ENCODE measurements at places on chromosomes 2 and 18.

GRCh38 chr18:12928206-12928605, 19.6 kb upstream of the SEH1L start:
- no peak for DNase-seq

GRCh38 chr2:20588918-20589871, 61.7 kb downstream of the HS1BP3 start:
- DNase-seq, result no peak

GRCh38 chr2:73987109-73987947, 2.6 kb downstream of the TET3 start:
- DNase-seq, result peak; percentile 40

DNA sequence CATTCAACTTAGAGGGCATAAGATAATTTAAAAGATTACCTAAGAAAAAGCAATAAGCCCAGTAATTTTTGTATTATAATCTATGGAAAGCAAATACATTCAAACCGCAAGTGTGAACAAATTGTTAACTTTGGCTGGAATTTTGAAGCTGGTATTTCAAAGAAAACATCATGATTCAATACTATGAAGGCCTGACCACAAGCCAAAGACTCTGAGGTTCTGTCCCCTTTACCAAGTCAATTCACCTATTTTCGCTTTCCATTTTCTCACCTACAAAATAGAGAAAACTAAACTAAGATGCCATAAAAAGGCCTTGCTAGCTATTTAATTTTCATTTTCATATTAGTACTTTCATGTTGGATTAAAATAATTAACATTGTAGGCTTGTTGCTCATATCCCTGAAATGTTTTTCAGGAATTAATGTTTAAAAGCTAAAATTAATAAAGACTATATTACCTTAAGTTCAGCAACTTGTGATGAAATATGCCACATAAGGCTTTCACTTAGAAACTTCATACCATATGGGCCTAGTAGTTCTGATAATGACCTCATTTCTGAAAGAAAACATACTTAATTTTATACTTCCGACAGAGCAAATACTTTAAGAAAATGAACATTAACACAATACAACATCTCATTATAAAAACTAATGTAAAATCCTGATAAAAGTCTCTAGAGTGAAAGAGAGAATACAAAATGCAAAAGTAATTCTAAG, 85.7 kb upstream of the FRZB start:
- peak; percentile 77 for DNase-seq

DNA sequence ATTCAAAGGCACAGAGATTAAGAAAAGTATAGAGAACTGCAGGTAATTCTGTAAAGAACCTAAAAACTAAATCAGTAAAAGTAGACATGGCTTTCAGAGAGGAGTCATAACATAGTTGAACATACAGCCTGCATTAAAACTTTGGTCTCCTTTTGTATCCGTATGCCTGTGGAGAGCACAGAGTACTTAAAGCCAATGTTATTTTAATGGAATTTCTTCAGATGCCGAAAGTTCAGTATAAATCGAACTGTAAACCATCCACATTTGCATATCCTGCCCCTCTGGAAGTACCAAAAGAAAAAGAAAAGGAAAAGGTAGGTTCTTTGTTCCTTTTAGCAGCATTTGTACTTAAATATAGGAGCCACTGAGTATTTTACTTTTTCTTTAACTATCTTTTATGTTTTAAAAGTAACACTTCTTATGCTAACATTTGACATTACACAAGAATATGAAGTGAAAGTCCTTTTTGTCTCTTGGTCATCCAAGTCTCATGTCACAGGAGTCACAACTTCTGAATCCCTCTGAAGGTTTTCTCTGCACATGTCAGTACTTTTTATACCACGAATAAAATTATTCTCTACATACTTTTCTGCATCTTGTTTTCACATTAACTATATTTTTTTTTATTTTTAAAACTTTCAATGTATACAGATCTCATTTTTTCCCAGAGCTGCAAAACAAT, 34.9 kb upstream of the ARMC9 start:
- DNase-seq, result no peak

- no peak for DNase-seq
These were observed 464.5 kb upstream of the CHST9 start for GRCh38 chr18:27649621-27650020.

DNA sequence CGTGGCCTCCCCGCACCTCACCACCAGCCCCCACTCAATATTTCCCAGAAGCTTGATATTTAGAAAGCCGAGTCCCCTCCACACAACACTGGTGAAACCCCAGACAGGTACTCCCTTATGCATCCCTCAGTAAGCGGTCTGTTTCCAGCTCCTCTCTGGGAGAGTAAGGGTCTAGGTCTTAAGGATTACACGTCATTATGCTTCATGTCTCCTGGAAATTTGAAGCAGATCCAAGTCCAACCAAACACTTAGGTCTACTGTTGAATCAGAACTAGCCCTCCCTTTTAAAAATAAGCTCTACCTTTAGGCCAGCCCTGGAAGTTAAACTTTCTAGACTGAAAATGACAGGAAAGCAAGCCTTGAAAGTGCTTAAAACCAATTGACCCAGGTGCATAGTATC, 1.5 kb upstream of the OST4 start:
- no peak for DNase-seq

DNA sequence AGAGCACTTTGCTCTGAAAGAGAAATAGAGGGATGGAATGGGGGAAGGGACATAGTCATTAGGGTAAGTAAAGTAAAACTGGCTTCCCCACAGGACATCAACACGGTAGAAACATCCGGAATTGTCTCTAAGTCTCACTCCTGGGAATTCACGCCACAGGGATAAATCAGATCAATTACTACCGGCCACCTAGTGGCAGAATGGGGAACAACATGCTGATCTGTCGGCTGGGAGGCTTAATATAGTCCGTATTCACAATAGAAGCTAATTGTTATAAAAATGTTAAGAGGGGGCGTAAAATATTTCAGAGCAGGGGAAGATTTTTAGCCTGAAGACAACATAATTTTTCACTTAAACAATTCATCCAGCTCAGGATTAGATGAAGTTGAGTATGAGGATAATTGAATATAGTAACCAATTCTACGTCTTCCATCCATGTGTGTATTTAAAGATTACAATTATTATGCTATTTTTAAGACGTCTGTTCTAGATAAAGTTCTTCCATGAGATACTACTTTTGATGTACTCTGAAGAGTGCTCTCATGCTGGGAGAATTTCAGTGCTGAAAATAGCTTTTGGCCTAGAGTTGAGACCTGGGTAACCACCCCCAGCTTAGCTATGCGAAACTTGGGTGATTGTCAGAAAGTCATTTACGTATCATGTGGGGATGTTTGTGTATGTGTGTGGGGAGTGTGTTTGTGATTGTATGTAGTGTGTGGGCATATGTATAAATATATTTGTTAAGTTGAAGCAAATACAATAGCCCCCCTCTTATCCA, 65.7 kb downstream of the LRRTM1 start:
- DNase-seq, result peak; percentile 14

- no peak for DNase-seq
These were observed 64.9 kb downstream of the C1D start for GRCh38 chr2:67997903-67998302.

GRCh38 chr2:154161286-154161685, 289.6 kb downstream of the GALNT13 start:
- no peak for DNase-seq

DNA sequence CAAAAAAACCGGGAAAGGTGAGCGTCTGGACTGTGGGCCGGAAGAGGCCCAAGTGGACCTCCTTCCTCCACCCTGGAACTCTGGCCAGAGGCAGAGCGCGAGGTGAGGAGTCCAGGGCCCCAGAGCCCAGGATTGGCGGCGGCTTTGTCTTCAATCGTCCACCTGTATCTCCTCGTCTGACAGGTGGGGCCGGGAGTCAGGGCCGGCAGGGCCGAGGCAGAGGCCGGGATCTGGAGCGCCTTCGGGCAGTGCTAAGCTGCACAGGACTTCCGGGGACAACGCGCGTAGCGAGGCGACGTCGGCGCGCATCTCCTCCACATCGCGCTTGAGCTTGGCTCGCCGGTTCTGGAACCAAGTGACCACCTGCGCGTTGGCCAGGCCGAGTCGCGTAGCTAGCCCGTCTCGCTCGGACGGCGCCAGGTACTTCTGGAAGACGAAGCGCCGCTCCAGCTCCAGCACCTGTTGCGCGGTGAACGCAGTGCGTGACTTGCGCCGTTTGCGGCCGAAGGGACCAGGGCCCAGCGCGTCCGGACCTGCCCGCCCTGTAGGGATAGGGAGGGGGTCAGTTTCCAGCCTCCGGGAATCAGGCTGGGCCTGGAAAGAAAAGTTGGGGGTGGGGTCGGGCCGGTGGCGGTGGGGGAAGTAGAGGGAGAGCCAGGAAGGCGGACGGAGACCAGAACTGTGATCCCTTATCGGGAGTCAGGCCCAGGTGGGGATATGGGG, 1.5 kb downstream of the LBX2 start:
- peak; percentile 31 for DNase-seq

- DNase-seq, result no peak
These were observed 97.4 kb downstream of the ADAM23 start for GRCh38 chr2:206540757-206541156.

GRCh38 chr2:119715409-119716283, 36.6 kb downstream of the TMEM177 start:
- DNase-seq, result no peak

- DNase-seq, result no peak
These were observed 314.6 kb upstream of the VWC2L start for GRCh38 chr2:214096208-214096715.

DNA sequence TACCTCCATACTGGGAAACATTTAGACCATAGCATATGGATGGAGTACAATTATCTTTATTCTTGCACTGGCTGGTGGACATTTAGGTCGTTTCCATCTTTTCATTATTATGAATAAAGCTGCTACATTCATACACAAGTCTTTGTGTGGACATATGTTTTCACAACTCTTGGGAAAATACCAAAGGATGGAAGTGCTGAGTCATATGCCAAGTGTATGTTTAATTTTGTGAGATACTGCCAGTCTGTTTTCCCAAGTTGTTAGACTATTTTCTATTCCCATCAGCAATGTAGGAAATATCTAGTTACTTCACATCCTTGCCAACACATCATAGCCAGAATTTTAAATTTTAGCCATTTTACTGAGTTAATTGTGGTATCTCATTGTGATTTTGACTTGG, 91.5 kb downstream of the GALNT13 start:
- no peak for DNase-seq

GRCh38 chr18:49752095-49752457, 61.3 kb downstream of the ACAA2 start:
- no peak for DNase-seq

GRCh38 chr2:239182981-239183791, 217.6 kb downstream of the HDAC4 start:
- peak; percentile 19 for DNase-seq

DNA sequence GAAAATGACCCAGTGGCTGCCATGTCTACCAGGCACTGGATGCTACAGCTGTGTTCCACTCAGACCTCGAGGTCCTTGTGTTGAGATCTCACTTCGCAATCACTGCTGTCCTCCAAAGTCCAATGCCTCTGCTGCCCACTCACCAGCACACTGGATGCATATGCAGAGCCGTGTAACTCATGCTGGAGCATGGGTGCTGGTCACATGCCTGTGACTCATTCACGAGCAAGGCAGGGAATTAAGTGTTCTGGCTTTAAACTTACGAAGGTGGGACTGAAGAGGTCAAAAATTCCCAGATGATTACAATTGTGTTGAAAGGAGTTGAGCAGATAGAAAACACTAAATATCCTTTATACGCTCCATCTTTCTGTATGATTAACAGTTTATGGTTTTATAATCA, 417.5 kb downstream of the NUP35 start:
- DNase-seq, result no peak

DNA sequence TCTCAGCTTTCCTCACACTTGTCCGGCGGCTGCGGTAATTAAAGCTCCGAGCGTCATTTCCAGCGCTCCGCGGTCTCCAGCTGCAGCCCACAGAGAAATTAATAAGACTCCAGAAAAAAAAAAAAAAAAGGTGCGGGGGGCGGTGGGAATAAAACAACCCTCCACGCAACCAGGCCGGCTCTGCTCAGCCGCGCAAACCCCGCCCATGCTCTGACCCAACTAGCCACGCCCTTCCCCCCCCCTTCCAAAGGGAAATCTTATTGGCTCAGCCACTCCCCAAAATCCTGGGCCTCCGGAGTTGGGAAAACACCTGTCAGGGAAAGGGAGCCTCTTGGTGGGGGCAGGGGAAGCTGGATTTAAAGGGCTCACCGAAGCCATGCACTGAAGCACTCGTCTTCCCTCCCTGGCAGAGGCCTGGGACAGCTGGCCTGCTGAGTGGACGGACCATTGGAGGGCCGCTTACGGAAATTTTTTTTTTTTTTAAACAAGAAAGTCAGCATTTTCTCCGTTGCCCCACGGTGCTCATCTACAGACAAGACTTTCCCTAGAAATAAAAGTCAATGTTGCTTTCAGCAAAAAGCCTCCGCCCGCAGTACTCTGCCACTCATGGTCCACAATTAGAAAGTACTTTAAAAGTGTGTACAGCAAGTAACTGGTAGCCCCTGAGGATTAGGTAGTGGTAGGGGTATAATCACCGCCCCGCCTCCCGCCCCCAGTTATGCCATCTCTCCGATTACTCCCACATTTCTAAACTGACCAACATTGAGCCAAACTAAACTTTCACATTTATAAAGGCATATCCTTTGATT, 674 bp upstream of the ERBB4 start:
- DNase-seq, result no peak

DNA sequence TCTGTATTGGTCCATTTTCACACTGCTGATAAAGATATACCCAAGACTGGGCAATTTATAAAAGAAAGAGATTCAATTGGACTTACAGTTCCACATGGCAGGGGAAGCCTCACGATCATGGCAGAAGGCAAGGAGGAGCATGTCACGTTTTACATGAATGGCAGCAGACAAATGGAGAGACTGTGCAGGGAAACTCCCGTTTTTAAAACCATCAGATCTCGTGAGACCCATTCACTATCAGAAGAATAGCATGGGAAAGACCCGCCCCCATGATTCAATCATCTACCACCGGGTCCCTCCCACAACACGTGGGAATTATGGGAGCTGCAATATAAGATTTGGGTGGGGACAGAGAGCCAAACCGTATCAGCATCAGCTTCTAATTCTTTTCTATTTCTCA, 217.0 kb downstream of the ANAPC1 start:
- DNase-seq, result no peak

DNA sequence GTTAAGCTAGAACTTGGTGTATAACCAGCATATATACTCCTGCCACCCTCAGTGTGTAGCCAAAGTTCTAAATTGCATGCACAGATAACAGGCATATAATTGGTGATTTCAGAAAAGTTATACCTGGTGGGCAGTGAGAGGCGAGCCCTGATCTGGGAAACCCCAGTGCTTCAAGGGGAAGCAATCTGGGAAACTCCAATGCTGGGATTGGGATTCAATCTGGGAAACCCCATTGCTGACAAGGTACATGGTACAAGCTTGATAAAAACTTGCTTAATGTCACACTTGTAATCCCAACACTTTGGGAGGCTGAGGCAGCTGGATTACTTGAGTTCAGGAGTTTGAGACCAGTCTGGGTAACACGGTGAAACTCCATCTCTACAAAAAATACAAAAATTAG, 147.6 kb downstream of the NEDD4L start:
- no peak for DNase-seq

DNA sequence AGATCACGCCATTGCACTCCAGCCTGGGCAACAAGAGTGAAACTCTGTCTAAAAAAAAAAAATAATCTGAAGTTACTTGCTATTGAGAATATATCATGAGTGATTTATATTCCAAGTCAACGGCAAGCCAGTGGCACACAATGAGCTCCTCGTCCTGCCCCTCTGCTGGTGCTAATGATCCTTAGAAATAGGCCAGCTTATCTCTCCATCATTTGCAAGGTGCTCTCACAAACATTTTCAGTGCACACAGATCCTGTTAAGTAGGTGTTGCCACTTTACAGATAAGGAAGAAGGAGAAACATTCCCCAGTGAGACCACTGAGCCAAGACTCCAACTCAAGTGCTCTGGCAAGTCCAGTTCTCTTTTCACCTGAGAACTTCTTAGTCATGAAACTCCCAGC, 91.3 kb upstream of the GPR45 start:
- no peak for DNase-seq
